ENCODE measurements at places on chromosomes 5 and 9.

DNA sequence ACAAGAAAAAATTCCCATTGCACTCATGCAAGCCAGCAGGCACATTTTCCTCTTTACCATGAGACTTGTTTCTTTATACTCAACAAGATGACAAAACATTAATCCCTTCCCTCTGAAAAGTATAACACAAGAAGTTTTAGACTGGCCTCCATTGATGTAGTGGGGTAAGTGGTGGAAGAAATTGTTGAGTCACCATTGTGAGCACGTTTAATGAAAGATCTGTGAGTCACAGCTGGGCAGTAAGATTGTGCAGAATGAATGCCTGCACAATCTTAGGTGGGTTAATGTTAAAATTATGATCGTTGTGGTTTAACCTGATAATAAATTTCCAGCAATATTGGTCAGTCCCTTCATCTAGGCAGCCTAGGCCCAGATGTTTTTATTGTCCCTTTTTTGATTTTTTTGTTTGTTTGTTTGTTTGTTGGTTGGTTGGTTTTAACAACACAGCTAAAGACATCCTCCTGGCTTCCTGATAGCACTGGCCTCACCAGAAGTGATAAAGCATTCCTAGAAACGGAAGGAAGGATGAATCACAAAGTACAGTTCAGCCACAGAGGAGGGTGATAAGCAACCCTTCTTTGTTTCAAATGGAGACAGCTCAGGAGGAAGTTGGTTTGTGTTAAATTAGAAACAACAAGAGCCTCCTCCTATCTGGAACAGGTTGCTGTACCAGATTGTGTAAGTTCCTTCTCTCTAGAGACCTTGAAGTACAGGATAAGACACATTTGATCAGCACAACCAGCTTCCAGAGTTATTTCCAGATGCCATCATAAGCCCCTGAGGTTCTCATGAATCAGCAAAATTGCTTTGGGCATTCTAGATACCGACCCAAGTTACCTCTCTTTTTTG lies 40.3 kb downstream of the SLC24A2 start:
- no peak for DNase-seq

DNA sequence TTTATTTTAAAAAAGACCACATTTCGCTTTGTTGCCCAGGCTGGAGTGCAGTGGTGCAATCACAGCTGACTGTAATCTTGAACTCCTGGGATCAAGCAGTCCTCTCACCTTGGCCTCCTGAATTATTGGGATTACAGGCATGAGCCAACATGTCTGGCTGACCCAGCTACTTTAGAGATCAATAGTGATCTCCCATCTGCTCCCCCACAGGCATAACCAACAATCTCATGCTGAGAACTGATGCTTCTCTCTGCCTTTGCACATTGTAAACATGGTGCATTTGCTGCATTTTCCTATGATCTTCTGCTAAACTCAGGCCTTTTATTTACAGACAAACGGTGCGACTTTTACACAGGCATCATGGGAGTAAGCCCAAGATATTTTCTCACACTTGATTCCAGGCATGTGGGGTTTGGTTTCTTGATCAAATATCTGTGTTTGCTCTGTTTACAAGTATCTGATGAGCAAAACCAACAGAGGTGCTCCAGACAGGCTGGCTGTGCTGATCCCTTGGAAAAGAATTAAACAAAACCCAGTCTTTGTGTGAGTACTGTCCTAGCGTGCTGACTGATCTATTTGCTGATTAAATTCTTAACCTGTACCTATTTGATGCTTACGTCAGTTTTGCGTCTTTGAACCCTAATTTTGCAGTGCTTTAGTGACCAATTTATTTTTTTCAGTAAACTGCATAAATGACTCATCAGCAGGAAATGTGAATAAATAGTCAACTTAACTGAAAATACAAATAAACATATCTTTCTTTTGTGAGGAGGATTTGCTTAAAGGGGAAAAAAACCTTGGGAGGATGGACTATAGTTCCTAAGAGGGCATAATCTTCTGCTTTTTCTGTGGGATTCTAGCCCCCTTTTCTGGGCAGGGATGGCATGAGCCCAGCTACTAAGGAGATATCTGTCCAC lies 191.7 kb upstream of the NR3C1 start:
- DNase-seq: no peak

- DNase-seq: no peak
These were observed 90.5 kb downstream of the NRG2 start for GRCh38 chr5:139952574-139952973.

GRCh38 chr9:20997503-20998076 lies 33.9 kb downstream of the HACD4 start:
- DNase-seq: no peak

GRCh38 chr9:38390851-38391250 lies 1.7 kb upstream of the ALDH1B1 start:
- no peak for DNase-seq

DNA sequence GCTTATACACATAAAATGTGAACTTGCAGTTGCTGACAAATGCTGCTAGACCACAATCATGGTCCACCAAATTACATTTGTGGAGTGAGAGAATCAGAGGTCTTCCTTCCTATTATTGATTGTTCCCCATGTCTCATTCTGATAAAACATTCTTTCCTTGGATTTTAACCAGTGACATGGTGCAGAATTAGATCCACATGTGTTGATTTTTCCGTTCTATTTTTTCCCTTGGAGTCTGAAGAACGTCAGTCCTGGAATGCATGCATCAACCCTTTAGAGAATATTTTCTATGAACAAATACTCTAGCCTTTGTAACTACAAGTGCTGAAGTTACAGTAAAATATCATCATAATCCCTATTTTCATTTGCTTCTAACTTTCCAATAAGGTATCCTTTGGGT lies 170.7 kb upstream of the SPRY4 start:
- DNase-seq: no peak

GRCh38 chr5:139271201-139272027 lies 22.1 kb upstream of the MATR3 start:
- DNase-seq: no peak

DNA sequence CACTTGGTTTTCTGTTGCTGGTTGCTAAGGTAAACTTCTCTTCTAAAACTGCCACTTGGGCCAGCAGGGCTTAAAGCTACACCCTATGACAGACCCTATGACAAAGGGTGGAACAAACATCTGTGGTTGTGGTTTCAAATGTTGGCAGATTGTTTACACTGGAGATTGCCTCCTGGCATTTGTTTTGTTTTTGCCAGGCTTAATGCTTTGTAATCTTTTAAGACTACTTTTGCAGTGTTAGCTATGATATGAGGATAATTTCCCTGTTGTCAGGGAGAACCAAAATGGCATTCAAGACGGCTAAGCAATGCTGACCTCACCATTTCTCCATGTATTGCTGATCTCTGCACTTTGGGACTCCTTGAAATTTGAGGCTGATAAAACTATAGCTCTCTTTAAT lies 50.3 kb downstream of the MAMDC2 start:
- DNase-seq: no peak

DNA sequence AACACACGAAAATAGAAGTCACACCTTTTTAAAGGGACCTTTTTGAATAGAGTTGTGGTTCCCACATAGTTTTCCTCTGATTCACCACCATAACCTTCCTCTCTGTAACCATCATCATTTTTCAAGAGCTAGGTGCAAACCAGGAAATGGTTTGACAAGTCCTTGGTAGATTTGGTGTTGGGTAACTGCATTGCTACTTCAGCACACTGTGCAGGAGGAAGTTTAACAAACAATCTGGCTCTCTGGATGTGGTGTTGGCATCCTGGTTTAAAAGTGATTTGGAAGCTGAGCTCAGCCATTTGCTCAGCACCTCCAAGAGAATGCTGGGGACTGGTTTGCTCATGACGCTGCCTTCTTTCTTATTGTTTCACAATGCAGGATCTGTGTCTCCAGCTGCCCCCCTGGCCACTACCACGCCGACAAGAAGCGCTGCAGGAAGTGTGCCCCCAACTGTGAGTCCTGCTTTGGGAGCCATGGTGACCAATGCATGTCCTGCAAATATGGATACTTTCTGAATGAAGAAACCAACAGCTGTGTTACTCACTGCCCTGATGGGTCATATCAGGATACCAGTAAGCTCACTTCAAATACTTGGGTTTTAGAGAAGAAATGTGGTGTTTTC lies 213.1 kb downstream of the RFK start:
- no peak for DNase-seq

DNA sequence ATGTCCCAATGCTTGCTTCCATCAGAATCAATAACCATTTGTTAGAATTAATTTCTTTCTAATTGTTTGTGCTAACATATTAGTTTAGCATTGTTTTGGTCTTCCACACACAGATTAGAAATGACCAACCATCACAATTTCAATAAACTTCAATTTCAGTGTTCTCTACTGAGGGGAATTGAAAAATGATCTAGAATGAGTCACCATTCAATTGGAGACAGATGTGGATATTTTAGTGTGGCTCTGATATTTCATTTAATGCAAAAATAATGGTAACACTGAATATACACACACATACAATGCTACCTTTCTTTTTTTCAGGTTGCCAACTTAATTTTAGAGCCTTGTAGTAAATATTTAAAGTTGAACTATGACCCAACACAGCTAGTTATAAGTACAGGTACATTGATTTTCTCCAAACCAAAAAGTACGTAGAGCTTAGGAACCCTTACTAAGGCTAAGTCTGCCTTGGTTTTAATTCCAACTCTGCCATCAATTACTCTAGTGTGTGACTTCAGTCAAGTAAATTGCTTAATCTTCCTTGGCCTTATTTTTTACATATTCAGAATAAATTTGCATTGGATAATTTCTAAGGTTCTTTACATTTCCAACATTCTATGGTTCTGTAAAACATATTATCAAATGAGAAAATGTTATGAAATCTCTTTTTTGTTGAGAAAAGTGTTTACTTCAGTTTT lies 143.9 kb downstream of the DMRTA1 start:
- no peak for DNase-seq

GRCh38 chr5:96990102-96990501 lies 54.2 kb downstream of the LNPEP start:
- DNase-seq: no peak

GRCh38 chr5:112472614-112473013 lies 53.5 kb upstream of the EPB41L4A start:
- DNase-seq: no peak

DNA sequence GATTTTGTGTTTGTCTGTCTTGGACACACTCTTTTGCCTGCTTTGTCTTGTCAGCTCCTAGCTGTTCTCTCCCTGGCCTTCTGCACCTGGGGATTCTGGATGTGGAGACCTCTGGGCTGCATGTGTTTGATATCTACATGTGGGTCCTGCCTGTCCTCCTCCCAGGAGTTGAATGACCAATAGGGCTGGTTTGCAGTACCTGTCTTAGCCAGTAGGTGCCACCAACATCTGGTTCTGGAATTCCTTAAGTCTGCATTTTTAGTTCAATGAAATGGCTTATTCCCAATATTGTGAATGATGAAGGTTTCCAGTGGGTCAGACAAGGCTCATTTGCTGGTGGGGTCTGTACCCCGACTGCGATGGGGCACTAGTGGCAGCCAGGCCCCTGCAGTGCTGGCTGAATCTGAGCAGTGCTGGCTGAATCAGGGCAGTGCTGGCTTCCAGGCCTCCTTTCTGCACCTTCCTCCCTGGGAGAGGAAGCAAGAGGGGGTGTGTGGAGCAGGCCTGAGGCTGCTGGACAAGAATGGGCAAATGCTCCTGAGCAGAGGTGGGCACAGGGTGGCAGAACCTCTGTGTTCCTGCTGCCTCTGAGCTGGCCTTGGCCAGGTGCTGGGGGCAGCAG lies 73.3 kb downstream of the RXRA start:
- DNase-seq: no peak

DNA sequence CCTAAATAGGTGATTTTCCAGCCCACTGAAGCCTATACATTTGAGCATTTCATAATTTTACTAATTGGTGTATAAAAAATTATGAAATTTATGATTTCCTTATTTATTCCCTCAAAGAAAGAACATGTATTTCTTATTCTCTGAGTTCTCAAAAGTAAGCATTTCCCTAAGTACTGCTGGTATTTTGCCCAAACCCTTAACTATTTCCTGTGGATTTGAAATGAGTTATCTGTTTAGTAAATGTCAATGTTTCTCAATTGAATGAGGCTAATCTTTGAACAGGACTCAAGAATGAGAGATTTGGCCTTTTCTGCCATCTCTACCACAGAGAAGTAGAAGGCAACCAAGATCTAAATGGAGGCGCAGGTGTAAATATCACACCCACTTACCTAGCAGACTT lies 751.7 kb downstream of the TLE1 start:
- DNase-seq: no peak

DNA sequence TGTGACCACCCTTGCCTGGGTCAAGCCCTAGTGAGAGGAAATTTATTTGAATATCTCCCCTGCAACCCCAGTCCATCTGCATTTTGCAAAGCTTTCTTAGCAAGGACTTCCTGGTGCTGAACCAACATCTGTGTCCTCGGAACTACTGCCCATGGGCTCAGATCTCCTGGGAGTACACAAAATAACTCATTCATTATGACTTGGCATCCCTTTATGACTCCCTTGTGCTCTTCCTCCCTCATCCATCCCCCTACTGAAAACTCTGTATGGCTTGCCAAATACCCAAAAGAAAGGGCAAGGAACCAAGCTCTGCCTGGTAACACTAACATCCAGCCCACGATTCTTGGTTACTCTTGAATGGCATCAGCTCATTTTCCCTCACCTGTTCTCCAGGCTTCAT lies 368.5 kb downstream of the NTRK2 start:
- no peak for DNase-seq

GRCh38 chr9:4855841-4856240 lies 63.1 kb downstream of the RCL1 start:
- DNase-seq: no peak

DNA sequence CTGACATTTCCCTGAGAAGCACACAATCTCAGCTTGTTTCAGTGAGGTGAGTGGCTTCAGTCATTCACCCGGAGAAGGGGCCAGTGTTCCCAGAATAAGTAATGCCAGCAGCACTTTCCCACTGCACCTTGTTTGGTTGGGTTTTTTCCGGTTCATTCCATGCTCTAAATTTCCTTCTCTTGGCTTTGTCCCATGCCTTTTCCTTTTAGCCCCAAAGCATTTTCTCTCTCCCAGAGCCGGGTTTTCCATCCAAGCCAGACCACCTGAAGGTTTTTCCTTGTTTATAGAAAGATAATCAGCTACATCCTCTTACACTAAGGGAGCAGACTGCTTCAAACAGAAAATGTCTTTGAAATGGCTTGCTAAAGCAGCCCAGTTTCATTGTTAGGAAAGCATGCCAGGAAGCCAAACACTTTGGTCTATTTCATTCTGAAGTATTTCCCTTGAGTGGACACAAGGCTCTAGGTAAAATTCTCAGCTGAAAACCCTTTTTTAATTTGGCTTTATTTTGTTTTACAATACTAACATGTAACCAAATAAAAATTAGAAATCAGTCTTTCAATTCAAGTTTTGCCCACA lies 501.6 kb downstream of the DTWD2 start:
- DNase-seq: peak; percentile 31

DNA sequence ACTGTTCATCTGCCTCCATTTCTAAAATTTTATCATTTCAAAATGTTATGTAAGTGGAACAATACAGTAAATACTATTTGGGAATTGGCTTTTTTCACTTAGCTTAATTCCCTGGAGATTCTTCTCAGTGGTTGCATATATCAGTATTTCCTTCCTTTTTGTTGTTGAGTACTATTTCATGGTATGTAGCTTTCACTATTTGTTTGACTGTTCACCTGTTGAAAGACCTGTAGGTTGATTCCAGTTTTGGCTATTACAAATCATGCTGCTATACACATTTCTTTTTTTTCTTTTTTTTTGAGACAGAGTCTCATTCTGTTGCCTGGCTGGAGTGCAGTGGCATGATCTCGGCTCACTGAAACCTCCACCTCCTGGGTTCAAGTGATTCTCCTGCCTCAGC lies 33.0 kb upstream of the PWWP2A start:
- no peak for DNase-seq

- DNase-seq: no peak
These were observed 8.0 kb downstream of the CEP72 start for GRCh38 chr5:620152-620551.
